ENCODE measurements at places on chromosomes 2 and 18. TPM values are rescaled to one million over a fixed set of nuclear protein-coding genes. Genes with fewer than 3 reads are reported as not detected.

FAM237A gene
- not detected for total RNA-seq

ADAM17 gene
- 35.0 TPM for total RNA-seq

AQP12A gene
- not detected for total RNA-seq

ALKAL2 gene
- total RNA-seq: not detected

SP110 gene
- total RNA-seq: 6.8 TPM

NLRC4 gene
- total RNA-seq: not detected

TNFRSF11A gene
- 6.3 TPM for total RNA-seq

MAB21L4 gene
- 0.15 TPM for total RNA-seq
